H9 (cell line): ENCODE measurements at places on chromosomes 16 and 17. TPM values are rescaled to one million over a fixed set of nuclear protein-coding genes. Genes with fewer than 3 reads are reported as not detected.

DNA sequence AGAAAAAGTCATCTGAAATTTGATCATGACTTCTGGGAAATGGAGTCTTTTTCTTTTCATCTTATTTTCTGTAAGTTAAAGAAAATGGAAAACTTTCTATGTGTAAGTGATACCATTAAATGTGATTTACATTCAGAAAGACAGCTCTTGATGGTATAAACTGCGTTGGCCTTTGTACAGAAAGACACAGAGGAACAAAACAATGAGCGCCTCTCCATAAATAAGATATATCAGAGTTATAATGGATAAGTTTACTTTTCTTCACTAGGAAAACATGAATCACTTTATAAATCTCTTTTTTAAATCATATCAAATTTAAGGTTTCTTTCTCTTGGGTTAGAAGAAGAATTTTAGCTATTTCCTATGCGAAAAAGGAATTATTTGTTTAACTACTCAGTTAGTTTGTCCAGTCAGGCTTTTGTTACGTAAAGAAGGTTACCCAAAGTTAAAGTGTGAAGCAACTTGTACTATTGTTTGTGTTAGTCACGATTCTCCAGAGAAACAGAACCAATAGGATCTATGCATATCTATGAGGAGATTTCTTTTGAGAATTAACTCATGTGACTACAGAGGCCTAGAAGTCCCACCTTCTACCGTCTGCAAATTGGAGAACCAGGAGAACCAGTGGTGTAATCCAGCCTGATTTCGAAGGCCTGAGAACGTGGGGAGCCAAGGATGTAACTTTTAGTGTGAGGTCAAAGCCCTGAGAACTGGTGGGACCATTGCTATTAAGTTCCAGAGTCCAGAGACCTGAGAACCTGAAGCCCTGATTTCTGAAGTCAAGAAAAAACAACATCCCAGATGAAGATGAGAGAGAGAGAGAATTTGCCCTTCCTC, 295.4 kb upstream of the KCNJ16 start:
- no peak overlapping the region for H3K27ac ChIP-seq
- H3K4me3 ChIP-seq, result no peak overlapping the region
- H3K27me3 ChIP-seq, result no peaks in the 10 kb centered on the region
- H3K36me3 ChIP-seq, result no peaks in the 10 kb centered on the region
- H3K4me1 ChIP-seq, result no peaks in the 10 kb centered on the region
- DNase-seq, result no peak

- H3K27me3 ChIP-seq, result no peaks in the 10 kb centered on the region
- H3K27ac ChIP-seq, result no peak overlapping the region
- H3K36me3 ChIP-seq, result 0 out of 2 replicates have a peak, but pooled peaks cover 7% of the 10 kb centered on the region
- H3K4me1 ChIP-seq, result no peaks in the 10 kb centered on the region; the same call in 1 of the 2 replicates
- no peak overlapping the region for H3K4me3 ChIP-seq
Measured at GRCh38 chr17:11928436-11928835, 68.8 kb downstream of the ZNF18 start.

DNA sequence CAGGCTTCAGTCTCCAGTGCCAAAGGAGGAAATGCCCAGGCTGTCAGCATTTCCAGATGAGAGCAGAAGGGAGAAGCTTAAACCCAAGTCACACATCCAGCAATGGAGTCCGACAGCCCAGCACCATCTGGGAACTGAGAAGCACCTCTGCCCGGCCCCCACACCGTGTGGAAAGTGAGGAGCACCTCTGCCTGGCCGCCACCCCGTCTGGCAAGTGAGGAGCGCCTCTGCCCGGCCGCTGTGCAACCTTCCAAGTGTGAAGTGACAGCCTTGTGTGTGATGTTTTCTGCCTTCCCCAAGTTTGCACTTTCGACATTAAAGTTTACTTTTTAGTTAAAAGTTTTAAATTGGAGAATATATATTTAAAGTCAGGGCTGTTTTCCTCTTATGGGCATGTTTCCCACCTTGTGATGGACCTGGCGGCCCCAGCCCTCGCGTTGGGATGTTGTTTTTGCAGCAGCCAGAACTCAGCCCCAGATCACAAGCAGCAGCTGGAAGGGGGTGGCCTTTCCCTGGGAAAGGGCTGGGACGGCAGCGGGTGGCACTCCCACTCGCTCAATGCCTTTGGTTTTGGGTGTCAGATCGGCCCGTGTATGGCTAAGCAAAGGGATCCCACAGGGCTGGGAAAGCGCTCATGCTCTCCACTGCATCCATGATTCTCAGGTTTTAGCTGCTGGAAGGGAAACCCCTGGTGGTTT, 7.2 kb downstream of the CCDC137 start:
- no peak overlapping the region for H3K27ac ChIP-seq
- peaks cover 31% of the 10 kb centered on the region; the same call in 2 of the 3 replicates for H3K36me3 ChIP-seq
- H3K4me3 ChIP-seq, result no peak overlapping the region
- H3K4me1 ChIP-seq, result no peaks in the 10 kb centered on the region
- no peak for DNase-seq
- no peaks in the 10 kb centered on the region for H3K27me3 ChIP-seq

DNA sequence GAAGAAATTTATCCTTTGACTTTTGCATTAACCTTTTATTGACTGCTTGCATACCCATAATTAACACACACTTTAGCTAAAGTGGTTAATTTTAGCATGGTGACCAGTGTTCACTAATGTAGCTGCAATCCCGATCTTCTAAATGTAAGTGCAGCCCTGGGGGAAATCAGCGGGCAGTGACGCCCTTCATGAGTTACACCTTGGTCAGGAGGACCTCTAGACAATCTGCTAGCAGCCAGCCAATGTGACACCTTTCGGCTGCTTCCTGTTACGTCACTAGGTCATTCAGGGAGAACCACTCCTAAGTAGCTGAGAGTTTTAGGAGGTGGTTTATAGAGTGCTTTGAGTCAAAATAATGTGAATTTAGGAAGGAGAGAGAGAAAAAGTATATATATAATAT, 180.5 kb downstream of the IRX3 start:
- no peaks in the 10 kb centered on the region for H3K27me3 ChIP-seq
- H3K4me3 ChIP-seq, result no peak overlapping the region
- no peak overlapping the region for H3K27ac ChIP-seq
- H3K4me1 ChIP-seq, result no peaks in the 10 kb centered on the region
- H3K36me3 ChIP-seq, result no peaks in the 10 kb centered on the region

- H3K27me3 ChIP-seq, result no peaks in the 10 kb centered on the region
- H3K36me3 ChIP-seq, result peaks cover 8% of the 10 kb centered on the region
- DNase-seq, result no peak
- no peak overlapping the region for H3K27ac ChIP-seq
- H3K4me1 ChIP-seq, result peaks cover 27% of the 10 kb centered on the region; the same call in 1 of the 2 replicates
Measured at GRCh38 chr16:8959921-8960787, 3.6 kb downstream of the USP7 start.

DNA sequence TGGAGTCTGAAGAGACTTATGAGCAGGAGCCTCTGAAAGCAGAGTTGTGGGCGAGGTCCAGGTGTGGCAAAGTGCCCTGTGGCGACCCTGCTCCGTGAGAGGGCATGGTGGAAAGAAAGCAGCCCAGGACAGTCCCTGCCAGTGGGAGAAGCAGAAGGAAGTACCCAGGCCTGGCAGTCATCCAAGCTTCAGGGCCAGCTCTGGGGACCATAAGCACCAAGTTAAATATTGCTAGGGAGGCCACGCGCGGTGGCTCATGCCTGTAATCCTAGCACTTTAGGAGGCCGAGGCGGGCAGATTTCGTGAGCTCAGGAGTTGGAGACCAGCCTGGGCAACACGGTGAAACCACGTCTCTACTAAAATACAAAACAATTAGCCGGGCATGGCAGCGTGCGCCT, 4.9 kb upstream of the ASGR1 start:
- H3K36me3 ChIP-seq, result peaks cover 3% of the 10 kb centered on the region; the same call in 2 of the 3 replicates
- H3K27me3 ChIP-seq, result no peaks in the 10 kb centered on the region
- DNase-seq, result no peak
- no peak overlapping the region for H3K4me3 ChIP-seq
- no peak overlapping the region for H3K27ac ChIP-seq
- no peaks in the 10 kb centered on the region for H3K4me1 ChIP-seq

- peaks cover 32% of the 10 kb centered on the region for H3K27me3 ChIP-seq
- no peak for DNase-seq
- no peak overlapping the region for H3K27ac ChIP-seq
- no peak overlapping the region for H3K4me3 ChIP-seq
Measured at GRCh38 chr17:81802048-81802758, 1.7 kb upstream of the GCGR start.

GRCh38 chr17:75032720-75033280, 14.0 kb downstream of the ATP5PD start:
- H3K4me1 ChIP-seq, result no peaks in the 10 kb centered on the region; the same call in 1 of the 2 replicates
- peak overlapping the region; percentile 96 for H3K4me3 ChIP-seq
- no peak overlapping the region for H3K27ac ChIP-seq
- peaks cover 15% of the 10 kb centered on the region for H3K36me3 ChIP-seq

DNA sequence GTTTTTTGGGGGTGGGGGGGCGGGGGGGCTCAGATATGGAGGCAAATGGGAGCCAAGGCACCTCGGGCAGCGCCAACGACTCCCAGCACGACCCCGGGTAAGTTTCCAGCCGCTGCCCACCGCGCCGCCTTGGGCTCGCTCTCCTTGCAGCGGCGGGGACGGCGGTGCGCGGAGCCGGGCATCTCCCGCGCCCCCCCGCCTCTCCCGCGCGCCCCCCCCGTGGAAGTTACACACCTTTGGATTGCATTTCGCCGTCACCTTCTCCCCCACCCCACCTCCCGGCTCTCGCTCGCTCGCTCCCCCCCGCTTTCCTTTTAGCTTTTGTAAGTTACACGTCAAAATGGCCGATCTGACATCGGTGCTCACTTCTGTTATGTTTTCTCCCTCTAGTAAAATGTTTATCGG, 387 bp downstream of the MSI2 start:
- H3K4me3 ChIP-seq, result peak overlapping the region; percentile 89
- peaks cover 15% of the 10 kb centered on the region for H3K4me1 ChIP-seq
- DNase-seq, result no peak
- H3K27ac ChIP-seq, result no peak overlapping the region
- peaks cover 3% of the 10 kb centered on the region for H3K27me3 ChIP-seq

- peaks cover 10% of the 10 kb centered on the region; the same call in 2 of the 3 replicates for H3K36me3 ChIP-seq
- no peak overlapping the region for H3K4me3 ChIP-seq
- no peaks in the 10 kb centered on the region for H3K4me1 ChIP-seq
- no peaks in the 10 kb centered on the region for H3K27me3 ChIP-seq
Measured at GRCh38 chr16:4700380-4700996, 7.1 kb downstream of the NUDT16L1 start.

DNA sequence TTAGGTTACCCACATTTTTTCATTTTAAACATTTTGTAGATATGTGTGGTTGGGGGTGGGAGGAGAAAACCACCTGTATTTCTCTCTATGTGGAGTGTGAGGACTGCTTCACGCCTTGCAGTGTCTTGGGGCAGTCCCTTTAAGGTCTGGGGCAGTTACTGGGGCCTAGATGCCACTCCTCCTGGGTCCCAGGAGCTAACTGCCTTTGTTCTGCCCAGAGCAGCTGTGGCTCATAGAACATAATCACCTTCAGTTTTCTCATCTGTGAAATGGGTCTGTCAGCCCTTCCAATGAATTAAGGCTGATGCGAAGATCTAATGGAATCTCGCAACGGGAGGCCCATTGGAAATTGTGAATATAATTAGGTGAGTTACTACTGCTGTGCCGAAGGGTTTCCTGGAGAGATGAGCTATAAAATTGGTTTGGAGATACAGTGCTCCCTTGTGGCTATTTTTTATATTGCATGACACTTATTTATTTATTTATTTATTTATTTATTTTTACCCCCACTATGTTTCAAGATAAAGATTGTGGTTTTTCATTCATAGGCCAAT, 22.9 kb downstream of the DHRS7C start:
- no peak overlapping the region; the same call in 2 of the 3 replicates for H3K4me3 ChIP-seq
- H3K36me3 ChIP-seq, result no peaks in the 10 kb centered on the region
- H3K4me1 ChIP-seq, result no peaks in the 10 kb centered on the region
- DNase-seq, result no peak
- H3K27ac ChIP-seq, result no peak overlapping the region

- no peaks in the 10 kb centered on the region for H3K27me3 ChIP-seq
- no peak overlapping the region for H3K27ac ChIP-seq
- DNase-seq, result no peak
- H3K4me3 ChIP-seq, result no peak overlapping the region
Measured at GRCh38 chr16:86100205-86101136, 201.5 kb downstream of the IRF8 start.

DNA sequence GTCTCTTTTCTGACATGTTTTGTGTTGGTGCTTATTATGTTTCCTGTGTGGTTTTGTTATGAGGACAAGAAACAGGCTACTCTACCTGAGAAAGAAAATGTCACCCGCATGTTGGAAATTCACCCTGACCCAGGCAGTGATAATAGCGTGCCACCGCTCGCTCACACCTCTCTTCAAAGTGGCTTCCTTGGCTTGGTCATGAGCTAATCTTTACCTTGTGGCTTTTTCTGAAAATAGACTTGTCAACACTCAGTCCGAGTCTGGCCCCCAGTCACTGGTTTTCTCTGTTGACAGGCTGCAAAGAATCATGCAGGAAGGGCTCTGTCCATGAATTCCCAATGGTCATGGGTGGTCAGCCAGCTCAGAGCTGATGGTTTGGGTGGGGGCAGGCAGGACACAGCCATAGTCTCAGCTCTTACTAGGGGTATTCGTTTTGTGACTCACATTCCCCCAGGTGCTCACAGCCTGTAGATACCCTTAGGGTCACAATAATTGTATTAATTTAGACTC, 121.3 kb upstream of the CACNG5 start:
- H3K27ac ChIP-seq, result no peak overlapping the region
- DNase-seq, result no peak
- peaks cover 7% of the 10 kb centered on the region for H3K4me1 ChIP-seq

DNA sequence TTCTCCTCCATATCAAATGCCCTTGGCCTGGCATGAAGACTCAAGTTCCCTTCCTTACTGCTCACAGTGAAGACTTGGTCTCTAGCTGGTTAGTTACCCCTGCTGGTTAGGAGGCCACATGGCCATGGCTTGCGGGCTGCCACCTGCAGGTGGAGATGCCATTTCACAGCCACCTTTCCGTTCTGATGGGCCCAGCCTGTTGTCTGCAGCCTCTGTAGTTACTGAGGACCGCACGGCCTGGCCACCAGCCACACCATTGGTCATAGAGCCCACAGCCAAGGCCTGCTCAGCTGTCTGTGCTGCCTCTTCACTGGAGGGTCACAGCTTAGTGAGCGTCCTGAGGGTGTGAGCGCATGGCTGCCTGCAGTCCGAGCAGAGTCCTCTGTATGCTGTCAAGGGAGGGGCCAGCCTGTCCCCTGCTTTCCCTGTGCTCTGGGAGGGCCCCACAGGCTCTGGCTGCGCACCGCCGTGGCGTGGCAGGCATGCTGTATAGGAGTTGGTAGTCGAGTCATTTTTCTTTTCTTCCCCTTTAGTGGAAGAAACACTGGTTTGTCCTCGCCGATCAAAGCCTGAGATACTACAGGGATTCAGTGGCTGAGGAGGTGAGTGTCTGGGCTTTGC, 59.2 kb downstream of the PLD6 start:
- no peaks in the 10 kb centered on the region for H3K4me1 ChIP-seq
- no peak overlapping the region for H3K27ac ChIP-seq
- H3K36me3 ChIP-seq, result peaks cover 13% of the 10 kb centered on the region; the same call in 2 of the 3 replicates
- DNase-seq, result peak; percentile 88
- no peaks in the 10 kb centered on the region for H3K27me3 ChIP-seq
- no peak overlapping the region for H3K4me3 ChIP-seq

- peak overlapping the region; percentile 65 for H3K4me3 ChIP-seq
- DNase-seq, result peak; percentile 85
- H3K27ac ChIP-seq, result no peak overlapping the region
- H3K27me3 ChIP-seq, result peaks cover 3% of the 10 kb centered on the region; the same call in 1 of the 2 replicates
- peaks cover 6% of the 10 kb centered on the region for H3K36me3 ChIP-seq
Measured at GRCh38 chr16:89574681-89575246, 794 bp upstream of the CPNE7 start.

GRCh38 chr16:6961704-6962103, 370.9 kb upstream of the RBFOX1 start:
- DNase-seq, result no peak
- H3K4me1 ChIP-seq, result no peaks in the 10 kb centered on the region; the same call in 1 of the 2 replicates
- H3K4me3 ChIP-seq, result no peak overlapping the region
- no peaks in the 10 kb centered on the region for H3K36me3 ChIP-seq
- H3K27ac ChIP-seq, result no peak overlapping the region

Gene NT5C3B
- 66.2 and 76.1 TPM in 2 replicates for total RNA-seq

Gene TSPAN10
- 1.2 and 1.4 TPM in 2 replicates for total RNA-seq

Gene GPRC5C
- 15.2 and 15.5 TPM in 2 replicates for total RNA-seq

Gene GPR139
- 0.22 TPM in 1 of 2 replicates, not detected in the other for total RNA-seq

Gene P2RX5
- 4.2 and 4.7 TPM in 2 replicates for total RNA-seq

Gene ASGR2
- not detected in 2 replicates for total RNA-seq

Gene SAP30BP
- 82.6 and 89.7 TPM in 2 replicates for total RNA-seq
